Activated naive CD4-positive, alpha-beta T cell treated with anti-CD3 and anti-CD28 coated beads, Interleukin-2, amount 50 U/mL, for 72 hours (primary cell): ENCODE measurements at places on chromosomes 7 and 10. TPM values are rescaled to one million over a fixed set of nuclear protein-coding genes. Genes with fewer than 3 reads are reported as not detected.
A peak's percentile ranks its signal among the peaks of the same experiment; 100 is the strongest.

DNA sequence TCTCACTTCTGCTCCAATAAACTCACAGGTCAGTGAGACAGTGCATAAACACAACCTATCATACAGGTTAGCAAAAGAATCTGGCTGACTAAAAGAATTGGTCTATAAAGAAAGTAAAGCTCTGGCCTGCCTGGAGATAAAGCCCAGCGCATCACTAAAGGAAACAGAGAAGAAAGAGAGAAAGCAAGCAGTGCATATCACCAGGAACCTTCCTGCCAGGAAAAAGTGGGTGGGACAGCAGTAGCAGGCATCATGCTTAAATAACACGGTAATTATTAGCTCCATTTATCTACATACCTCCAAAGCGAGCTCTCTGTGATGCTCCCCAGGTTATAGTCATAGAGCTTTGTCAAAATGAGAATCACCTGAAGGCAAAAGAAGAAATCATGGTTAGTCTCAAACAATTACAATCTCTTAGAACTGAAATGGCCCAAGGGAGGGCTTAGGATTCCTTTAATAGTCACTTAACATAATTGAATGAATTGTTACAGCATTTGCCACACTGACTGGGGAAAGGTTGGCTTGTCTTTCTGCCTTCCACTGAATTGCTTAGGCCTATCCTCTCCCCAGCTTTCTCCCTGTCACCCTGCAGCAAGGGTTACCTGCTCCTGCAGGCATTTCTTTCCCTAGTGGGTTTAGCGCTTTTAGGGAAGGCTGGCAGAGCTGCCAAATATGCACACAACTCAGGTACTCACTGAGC lies 208.1 kb downstream of the SORCS1 start:
- no peak for DNase-seq

GRCh38 chr10:131749767-131750142 lies 151.1 kb upstream of the PPP2R2D start:
- no peak for DNase-seq

- DNase-seq, result no peak
Measured at GRCh38 chr7:67301667-67302066, 305.0 kb downstream of the TYW1 start.

GRCh38 chr7:51607447-51607846 lies 290.8 kb upstream of the COBL start:
- DNase-seq, result no peak

DNA sequence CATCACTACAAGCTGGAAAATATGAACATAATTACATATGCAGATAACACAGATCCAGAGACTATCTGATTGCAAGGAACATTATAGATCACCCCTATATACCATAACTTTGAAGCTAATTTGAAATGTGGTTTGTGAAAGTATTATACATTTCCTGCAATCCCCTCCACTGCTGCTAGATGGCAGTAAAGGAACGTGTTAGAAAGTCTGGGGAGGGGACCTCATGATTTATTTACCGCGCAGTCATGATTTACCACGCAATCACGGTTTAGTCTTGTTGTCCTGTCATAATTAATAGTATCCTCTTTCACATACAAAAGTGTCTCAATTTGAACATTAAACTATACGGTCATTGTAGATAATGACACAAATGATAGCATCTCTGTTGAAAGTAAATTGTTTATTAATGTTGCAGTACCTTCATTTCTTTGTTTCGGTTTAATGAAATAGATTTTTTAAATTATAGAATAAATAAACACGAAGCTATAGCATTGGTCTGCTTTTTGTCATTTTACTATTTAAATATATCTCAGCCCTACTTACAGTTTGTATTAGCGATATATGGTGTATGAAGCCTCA lies 145.3 kb upstream of the PRSS1 start:
- no peak for DNase-seq

DNA sequence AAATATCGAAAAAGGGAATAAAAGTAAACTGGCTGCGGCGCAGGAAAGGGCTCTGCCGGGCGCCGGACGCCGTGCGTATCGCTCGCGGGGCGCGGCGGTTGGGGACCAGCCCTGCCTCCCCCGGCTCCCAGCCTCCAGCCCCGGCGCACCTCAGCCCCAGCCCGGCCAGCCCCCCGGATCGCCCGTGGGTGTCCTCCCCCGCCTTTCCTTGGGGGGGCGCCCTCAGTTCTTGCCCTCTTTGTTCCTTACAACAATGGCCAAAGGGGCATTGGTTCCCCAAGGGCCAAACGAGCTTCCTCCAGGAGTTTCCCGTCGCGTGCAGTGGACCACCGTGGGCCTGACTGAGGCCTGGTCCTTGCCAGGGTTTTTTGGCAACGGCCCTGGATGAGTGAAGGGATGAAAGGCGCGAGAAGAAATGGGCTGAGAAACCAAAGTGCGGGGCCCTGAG lies 1.2 kb downstream of the MACROH2A2 start:
- DNase-seq, result no peak

DNA sequence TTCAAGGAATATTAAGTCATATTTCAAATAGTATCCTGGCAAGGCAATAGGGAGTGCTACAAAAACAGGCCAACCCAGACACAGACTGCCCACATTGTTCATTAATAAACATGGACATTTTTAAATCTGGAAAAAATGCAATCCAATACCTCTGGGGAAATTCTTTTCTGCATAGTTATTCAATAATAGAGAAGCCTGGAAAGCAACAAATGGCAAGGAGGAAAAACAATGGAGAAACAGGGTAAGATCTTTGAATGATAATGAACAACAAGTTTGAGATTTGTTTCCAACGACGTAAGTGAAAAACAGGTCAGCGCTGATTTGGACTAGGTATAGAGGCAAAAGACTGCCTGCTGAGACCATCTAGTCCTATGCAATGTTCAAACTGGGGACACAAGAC lies 44.7 kb upstream of the ZNF800 start:
- no peak for DNase-seq

DNA sequence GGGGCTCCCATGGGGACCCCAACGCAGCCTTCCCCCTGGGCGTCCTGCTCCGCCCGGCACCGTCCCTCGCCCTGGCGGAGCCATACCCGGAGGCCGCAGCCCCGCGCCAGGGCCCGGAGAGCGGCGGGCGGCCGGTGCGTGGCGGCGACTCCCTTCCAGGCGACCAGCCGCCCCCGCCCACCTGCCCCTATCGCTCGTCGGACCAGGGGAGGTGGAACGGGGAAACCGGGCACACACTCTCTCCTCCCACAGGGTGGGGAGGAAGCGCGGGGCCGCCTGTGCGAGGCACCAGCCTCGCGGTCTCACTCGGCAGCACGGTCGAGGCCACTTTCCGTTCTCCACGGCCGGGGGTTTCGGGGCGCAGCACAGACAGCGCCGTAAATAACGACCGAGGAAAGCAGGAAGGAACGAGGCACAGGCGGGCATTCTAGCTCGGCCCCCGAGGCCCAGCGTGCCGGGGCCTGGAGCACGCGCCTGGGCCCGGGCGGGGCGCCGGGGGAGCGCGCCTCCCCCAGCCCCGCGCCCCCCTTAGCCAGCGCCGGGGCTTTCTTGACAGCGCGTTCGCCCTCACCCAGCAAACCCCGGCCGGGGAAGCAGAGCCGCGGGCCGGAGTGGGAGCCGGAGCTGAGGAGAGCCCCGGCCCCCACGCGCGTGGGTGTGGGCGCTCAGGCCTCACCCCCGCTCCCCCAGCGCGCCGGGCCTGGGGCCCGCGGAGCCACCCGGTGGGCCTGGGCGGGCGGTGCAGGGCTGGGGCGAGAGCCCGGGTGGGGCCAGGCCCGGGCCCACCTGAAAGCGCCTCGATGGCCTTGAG lies 936 bp downstream of the IGF2BP3 start:
- DNase-seq, result no peak

GRCh38 chr10:42753126-42753506 lies 29.5 kb upstream of the BMS1 start:
- DNase-seq, result peak; percentile 69

DNA sequence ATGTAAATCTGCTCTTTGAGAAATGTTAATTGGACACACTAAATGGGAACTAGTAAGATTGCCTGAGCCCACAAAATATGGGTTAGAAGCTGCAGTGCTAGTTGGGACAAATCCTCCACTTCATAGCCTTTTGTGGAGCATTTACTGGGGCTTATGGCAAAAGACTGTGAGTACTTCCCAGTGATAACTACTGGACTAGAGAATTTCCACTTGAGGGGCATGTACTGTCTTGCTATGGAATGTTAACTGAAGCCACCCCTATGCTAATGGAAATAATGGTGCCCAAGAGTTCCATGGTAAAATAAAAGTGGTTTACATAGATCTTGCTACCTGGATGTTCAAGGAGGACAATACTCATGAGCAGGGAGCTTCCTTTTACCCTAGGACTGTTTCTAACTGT lies 29.3 kb downstream of the AVL9 start:
- no peak for DNase-seq

- peak; percentile 15 for DNase-seq
Measured at GRCh38 chr10:34814223-34814912, 728 bp downstream of the PARD3 start.

GRCh38 chr10:33535866-33536265 lies 201.4 kb upstream of the NRP1 start:
- DNase-seq, result no peak

DNA sequence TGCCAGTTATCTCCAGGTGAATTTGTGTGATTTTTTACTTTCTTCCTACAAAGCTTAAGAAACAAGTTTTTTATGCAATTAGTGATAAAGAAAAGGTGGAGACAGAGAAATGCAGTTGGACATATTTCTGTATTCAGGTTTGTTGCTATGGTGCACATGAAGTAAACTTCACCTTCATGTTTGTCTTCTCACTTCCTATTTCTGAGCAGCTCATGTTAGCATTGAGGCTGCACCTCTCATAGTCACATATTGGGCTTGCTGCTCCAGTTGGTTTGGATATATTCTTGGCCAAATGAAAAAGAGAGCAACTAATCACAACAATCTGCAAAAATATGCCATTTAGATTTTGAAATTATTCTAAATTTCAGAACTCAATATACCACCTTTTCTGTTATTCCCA lies 475.6 kb upstream of the ZWINT start:
- DNase-seq, result no peak

GRCh38 chr7:26637610-26638009 lies 226.8 kb downstream of the SKAP2 start:
- DNase-seq, result no peak

GRCh38 chr7:117530390-117530789 lies 50.6 kb downstream of the CFTR start:
- DNase-seq, result no peak

DNA sequence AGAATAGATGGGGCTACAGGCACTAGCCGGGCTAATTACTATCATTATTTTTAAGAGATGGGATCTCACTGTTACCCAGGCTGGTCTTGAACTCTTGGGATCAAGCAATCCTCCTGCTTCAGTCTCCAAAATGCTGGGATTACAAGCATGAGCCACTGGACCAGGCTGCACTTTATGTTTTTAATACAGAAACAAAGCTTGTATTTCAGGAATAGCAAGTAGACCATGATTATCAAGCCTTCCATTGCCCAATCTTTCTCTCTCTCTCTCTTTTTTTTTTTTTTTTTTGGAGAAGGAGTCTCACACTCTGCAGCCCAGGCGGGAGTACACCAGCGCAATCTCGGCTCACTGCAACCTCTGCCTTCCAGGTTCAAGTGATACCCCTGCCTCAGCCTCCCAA lies 75.4 kb downstream of the MDH2 start:
- no peak for DNase-seq

GRCh38 chr10:119608316-119609155 lies 11.8 kb upstream of the TIAL1 start:
- no peak for DNase-seq

- no peak for DNase-seq
Measured at GRCh38 chr10:5549462-5550249, 24.9 kb downstream of the CALML3 start.

GRCh38 chr7:57867884-57868701 lies 418.1 kb downstream of the ZNF716 start:
- DNase-seq, result no peak

- DNase-seq, result no peak
Measured at GRCh38 chr7:124276005-124276622, 243.2 kb upstream of the TMEM229A start.

DNA sequence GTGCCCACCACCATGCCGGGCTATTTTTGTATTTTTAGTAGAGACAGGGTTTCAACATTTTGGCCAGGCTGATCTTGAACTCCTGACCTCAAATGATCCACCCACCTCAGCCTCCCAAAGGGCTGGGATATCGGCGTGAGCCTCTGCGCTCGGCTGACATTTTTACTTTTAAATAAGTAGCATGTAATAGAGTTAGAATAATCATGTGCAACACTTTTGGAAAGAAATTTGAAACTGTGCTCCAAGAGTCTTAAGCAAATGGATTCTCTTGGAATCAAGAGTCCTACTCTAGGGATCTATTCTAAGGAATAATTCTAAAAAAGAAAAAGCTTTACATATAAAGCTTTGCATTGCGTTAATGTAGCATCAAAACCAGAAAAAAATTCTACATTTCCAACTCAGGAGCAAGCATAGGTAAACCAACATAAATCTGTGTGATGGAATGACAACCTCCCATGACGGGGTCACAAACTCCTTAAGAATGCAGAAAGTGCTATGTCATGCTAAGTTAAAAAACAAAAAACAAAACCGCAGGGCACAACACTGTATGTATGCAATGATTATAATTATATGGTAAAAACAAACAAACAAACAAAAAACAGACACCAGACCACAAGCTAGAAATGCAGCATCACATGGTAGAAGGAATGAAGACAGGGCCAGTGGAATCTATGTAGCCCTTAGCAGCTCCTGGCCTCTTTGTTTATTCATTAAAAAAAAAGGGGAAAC lies 98.7 kb downstream of the RNF216 start:
- no peak for DNase-seq

- DNase-seq, result no peak
Measured at GRCh38 chr7:99422186-99422585, 13.4 kb downstream of the BUD31 start.

GRCh38 chr10:13942035-13942434 lies 355.3 kb downstream of the PRPF18 start:
- no peak for DNase-seq

The MMRN2 gene
- not detected for total RNA-seq

The GIMAP6 gene
- total RNA-seq, result 43.2 TPM

The POU6F2 gene
- 0.18 TPM for total RNA-seq

The NYAP1 gene
- 1.0 TPM for total RNA-seq

The OR2A12 gene
- not detected for total RNA-seq

The STOX1 gene
- 0.25 TPM for total RNA-seq

The TMEM184A gene
- total RNA-seq, result 0.12 TPM

The PNLIPRP1 gene
- not detected for total RNA-seq

The ATOH7 gene
- total RNA-seq, result not detected

The AKR1C3 gene
- total RNA-seq, result 1.5 TPM

The BMPER gene
- not detected for total RNA-seq
